ENCODE measurements at places on chromosomes 1 and 21.
A peak's percentile ranks its signal among the peaks of the same experiment; 100 is the strongest.

- DNase-seq, result no peak
Measured at GRCh38 chr1:92990828-92991227, 29.6 kb upstream of the DIPK1A start.

GRCh38 chr21:30760776-30761175 is 5.5 kb upstream of the KRTAP21-1 start:
- no peak for DNase-seq

DNA sequence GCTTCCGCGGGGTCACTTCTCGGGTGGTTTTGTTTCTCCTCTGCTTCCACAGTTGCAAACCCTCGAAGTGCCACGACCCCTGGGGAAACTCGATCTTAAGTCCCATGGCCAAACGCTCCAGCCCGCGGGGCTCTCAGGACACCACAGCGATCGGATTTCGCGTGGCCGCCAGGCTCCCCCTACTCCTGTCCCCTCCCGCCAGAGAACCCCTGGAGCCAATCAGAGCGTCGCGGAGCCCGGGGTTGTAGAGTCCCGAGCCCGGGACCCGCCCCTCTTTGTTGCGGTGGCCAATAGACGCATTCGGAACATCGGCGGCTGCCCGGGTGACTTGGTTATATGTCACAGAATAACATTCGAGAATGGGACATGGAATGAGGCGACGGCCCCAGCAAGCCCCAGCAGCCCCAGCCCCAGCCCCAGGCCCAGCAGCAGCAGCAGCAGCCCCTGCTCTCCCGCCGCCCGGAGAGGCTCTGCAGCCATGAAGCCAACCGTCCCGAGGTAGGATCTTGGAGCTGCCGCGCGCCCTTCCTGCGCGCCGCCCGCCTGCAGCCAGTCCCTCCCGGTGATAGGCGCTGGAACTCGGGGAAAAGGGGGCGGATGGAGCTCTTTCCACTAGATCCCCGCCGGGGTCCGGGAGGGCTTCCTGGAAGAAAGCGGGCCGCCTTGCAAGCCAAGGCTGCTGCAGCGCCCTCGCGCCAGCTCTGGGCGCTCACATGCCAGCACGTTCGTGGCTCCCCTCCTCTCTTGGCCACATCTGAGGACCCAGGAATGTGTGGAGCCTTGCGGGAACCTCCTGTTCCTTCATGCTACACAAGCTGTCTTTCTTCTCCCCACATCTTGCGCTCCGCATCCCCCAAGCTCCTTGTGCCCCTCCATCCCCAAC is at the start of gene VASH2:
Gene VASH2 (plus strand): TSS at position 299 of the 883 bp plus-strand sequence. CDS start 1,002 bp downstream, outside the sequence.
- DNase-seq, result peak; percentile 90

DNA sequence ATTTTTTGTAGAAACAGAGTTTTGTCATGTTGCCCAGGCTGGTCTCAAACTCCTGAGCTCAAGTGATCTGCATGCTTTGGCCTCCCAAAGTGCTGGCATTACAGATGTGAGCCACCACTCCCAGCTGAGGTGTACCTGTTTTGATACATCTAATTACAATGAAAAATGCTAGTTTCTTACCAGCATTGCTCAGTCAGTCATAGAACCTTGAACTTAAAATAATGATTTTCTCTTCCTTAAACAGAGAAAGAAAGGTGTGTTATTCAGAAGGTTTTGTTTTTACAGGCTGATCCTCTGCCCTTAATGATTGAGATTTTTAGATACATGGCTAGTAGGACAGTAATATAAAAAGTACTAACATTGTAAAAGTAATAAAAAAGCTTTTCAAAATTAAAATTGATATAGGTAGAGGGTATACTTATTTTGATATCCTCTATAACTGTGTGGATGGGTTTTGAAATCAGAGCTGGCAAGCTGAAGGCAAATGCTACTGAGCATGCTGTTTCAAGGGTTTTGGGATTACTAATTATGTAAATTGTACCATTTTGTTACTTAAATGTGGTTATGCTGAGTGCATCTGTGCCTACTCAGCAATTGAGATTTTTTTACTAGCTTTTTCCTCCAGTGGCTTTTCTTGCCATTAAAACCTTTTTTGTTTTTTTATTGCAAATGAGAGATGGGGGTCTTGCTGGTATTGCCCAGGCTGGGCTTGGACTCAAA is 16.1 kb downstream of the PRRC2C start:
- no peak for DNase-seq

DNA sequence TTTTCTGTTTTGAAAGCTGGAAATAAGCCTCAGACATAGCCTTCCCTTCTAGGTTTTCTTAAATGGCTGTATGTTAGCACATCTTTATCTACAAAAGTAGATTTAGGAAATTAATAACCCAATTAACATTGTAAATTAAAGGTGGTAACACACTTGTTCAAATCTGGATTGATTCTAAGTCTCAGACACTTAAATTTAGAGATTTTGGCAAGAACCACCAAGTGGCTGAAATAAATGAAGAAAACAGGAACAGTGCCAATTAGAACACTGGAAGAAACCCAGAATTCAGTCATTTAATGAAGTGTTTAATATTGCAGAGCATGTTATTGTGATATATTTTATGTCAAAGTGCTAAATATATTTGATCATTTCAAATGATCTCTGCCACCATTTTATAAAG is 628.2 kb downstream of the USP25 start:
- DNase-seq, result no peak
